ENCODE measurements at places on chromosomes 1 and 21.

DNA sequence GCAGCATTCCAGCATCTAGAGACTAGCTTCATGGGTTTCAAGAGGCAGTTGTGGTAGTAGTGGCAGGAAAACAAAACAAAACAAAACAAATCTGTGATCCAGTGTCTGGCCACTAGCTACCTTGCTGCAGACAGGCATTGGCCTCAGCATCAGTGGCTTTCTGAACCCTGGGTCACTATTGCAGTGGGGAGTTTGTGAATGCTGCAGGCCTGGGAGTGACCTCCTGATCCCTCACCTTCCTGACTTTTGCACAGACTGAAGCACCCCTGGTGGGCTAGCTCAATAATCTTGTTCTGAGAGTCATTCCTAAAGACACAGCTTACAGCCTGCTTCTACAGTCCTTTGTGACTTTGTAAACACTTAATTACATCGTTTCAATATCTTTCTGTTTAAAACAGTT is 24.9 kb upstream of the APCS start:
- no peak for DNase-seq

GRCh38 chr1:226490426-226490809 is 58.1 kb upstream of the STUM start:
- no peak for DNase-seq

DNA sequence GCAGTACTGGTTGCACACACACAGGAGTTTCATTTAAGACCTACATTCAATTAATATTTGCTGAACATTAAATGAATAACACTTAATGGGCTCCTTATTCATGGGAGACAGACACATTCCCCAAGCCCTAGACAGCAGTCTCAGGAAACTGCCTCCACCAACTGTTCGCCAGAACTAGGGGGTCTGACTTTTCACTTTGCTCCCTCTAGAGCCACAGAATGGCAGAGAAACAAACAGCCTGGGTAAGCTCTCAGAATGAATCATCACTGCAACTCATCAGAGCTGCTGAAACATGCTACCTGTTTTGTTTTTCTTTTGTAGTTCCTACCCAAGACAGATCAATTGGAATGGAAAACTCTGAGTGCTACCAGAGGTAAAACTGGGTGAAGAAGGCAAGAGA is 31.7 kb downstream of the ELK4 start:
- DNase-seq: no peak

GRCh38 chr21:29360799-29361765 is 62.4 kb downstream of the BACH1 start:
- DNase-seq: no peak

GRCh38 chr1:246193537-246193936 is 313.5 kb downstream of the SMYD3 start:
- DNase-seq: no peak

DNA sequence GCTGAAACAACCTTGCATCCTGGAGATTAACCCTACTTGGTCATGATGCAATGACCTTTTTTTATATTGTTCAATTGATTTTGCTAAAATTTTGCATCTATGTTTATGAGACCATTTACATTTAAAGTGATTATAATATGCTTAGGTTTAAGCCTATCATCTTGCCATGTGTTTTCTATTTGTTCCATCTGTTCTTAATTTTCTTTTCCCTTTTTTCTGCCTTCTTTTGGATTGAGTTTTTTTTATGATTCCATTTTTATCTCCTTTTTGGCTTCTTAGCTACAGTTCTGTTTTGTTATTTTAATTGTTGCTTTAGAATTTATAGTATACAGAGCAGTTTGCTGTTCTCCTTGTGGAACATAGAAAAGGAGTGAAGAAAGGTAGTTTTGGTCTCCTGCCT is 385.1 kb upstream of the USP24 start:
- DNase-seq: no peak

GRCh38 chr1:161133220-161133740 is 813 bp upstream of the DEDD start:
- DNase-seq: no peak

DNA sequence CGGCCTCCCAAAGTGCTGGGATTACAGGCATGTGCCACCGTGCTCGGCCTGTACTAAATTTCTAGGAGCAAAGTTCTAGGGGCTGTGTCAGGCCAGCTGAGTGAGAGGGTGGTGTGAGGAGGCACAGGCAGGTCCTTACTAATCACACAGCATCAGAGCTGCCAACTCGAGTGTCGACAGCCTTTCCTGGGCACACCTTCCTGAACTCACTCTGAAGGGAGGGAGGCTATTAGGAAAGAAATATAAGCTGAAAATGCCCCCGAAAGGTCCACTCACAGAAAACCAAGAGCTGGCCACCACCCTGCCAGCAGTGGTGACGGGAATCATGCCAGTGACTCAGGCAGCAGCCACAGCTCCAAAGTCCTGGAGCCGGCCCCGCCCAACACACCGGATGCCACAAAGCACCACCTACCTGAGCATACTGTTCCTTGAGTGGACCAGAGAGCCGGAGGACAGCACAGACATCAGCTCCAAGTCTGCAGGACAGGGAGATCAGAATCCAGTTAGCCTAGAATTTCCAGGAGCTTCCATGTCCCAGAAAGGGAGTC is 4.5 kb downstream of the PMVK start:
- no peak for DNase-seq
